ENCODE measurements at places on chromosomes 2 and 18.

DNA sequence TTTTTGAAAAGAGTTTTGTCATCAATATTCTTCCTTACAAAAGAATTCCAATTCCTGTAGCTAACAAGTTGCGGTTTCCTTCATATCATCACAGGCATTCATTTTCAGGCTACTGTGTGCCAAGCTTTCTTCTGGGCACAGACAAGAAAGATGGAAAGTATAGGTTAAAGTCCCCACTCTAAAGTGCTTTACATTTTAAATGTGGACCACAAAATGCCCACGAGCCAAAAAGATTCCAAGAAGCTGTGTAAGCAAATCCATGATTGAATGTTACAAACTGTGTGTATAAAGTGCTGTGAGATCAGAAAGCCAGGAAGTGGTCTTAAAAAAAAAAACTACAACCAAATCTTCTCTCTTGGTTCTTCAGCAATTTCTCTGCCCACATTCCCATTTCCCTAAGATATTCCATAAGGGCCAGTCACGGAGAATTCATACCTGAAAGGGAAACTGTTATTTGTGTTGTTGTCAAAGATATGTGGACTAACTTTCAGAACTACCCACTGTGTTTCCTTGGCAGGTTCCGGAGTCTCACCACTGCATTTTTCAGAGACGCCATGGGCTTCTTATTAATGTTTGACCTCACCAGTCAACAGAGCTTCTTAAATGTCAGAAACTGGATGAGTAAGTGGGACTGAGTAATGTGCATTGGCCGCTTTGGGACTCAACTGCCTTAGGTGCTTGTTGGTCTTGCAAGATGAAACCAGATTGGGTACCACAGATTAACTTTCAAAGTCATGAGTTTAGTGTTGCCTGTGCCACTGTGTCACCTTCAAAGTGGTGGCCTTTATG is 55.7 kb downstream of the RAB27B start:
- H3K27ac ChIP-seq, result no peak overlapping the region
- DNase-seq, result no peak
- no peaks in the 10 kb centered on the region for H3K27me3 ChIP-seq
- H3K4me1 ChIP-seq, result no peaks in the 10 kb centered on the region
- H3K36me3 ChIP-seq, result no peaks in the 10 kb centered on the region

DNA sequence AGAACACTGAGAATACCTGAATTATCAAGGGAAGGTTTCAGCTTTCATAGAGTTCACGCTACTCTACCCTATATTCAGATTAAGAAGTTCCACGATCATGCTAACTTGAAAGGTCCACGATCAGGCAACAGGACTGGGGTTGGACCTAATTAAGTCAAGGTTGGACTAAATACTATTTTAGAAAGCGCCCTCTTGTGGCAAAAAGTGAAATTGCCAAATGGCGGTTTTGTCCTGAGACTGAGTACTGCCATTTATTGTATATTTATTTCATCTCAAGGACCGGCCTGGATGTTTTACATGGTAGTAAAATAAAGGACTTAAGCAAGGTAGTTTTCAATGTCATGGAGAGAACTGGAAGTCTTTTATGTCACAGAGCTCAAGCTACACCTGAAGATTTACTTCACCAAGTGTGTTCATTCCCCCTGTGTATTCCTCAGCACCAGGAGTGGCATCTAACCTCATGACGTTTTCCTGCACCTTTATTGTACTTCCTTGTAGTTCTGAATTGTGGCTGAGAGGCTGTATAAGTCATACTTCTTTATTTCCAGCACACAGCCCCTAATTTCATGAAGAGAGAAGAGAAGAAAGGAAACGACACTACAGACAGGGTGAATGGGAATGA is 56.8 kb downstream of the SRD5A2 start:
- DNase-seq, result peak; percentile 45
- no peak overlapping the region for H3K4me3 ChIP-seq
- no peaks in the 10 kb centered on the region for H3K4me1 ChIP-seq
- H3K36me3 ChIP-seq, result no peaks in the 10 kb centered on the region
- H3K27me3 ChIP-seq, result peaks cover 64% of the 10 kb centered on the region
- no peak overlapping the region for H3K27ac ChIP-seq

- peaks cover 39% of the 10 kb centered on the region for H3K4me1 ChIP-seq
- H3K36me3 ChIP-seq, result peaks cover 16% of the 10 kb centered on the region
- H3K27ac ChIP-seq, result peak overlapping the region; percentile 93
- no peak for DNase-seq
- no peaks in the 10 kb centered on the region for H3K27me3 ChIP-seq
- peak overlapping the region; percentile 65 for H3K4me3 ChIP-seq
Observed at GRCh38 chr18:23963443-23964165, 51.0 kb upstream of the TTC39C start.

DNA sequence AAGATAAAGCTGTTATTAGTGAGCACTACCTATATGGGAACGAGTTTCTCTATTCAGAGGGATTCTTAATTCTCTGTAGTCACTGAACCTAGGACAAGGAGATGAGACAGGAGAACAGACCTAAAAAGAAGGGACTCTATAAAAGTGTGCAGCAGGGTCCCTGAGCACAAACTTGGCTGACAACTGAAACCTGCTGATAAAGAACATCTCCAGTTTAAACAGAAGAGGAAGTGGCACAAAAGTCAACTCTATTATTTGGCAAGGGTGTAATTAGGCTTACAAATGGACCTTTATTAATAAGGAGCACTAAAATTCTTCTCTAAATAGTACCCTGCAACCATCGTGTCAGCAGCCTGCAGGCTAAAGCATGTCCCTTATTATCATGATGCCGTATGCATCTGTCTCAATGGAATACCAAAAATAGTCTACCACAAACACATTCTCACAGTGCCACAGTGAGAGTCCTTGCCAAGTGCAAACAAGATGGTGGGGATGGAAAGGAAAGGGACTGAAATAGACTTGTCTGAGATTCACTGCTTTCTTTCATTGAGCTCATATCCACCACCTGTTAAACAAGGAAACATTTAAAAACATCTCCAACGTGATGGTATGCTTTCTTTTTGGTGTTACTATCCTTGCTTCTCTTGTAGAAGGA is 260.2 kb downstream of the INSIG2 start:
- H3K36me3 ChIP-seq, result no peaks in the 10 kb centered on the region
- H3K4me1 ChIP-seq, result no peaks in the 10 kb centered on the region
- peaks cover 59% of the 10 kb centered on the region for H3K27me3 ChIP-seq
- no peak for DNase-seq
- H3K27ac ChIP-seq, result no peak overlapping the region

DNA sequence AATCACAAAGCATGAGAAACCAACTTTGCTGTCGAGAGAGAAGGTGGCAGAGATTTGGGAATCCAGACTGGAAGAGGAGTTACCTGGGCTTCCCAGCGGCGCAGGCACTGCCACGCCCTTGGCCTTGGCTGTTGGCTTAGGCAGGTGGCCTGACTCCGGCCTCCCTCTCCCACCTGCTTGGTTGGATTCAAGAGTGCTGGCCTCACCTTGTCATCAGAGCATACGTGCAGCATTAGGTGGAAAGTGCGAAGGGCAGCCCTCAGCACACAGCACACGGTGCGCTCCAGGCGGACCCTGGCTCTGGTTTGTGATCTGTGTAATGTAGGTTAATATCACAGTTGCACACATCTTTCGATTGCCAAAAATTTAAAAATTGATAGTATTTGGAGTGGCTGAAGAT is 19.2 kb upstream of the ASB1 start:
- H3K36me3 ChIP-seq, result no peaks in the 10 kb centered on the region
- H3K27ac ChIP-seq, result no peak overlapping the region
- no peak overlapping the region for H3K4me3 ChIP-seq

DNA sequence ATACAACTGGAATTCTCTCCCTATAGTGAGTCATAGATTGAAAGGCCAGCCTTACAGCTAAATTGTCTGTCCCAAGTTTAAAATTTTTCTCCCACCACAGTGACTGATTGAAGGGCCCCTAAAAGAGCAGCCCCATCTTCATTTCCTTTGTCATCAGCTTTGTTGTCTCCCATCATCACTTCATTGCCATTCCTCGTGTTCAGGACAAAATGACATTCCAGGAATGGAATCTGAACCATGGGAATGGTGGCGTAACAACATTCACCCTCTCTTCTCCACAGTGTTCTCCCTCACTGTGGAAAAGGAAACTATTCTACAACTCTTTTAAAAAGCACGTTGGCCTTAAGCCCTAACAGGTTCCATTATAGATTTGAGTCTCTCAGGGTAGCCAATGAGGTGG is 52.1 kb downstream of the PSTPIP2 start:
- no peak overlapping the region for H3K4me3 ChIP-seq
- no peak overlapping the region for H3K27ac ChIP-seq
- DNase-seq, result no peak
- no peaks in the 10 kb centered on the region for H3K4me1 ChIP-seq

- H3K4me1 ChIP-seq, result no peaks in the 10 kb centered on the region
- peaks cover 43% of the 10 kb centered on the region for H3K27me3 ChIP-seq
- no peak for DNase-seq
- H3K36me3 ChIP-seq, result no peaks in the 10 kb centered on the region
- H3K4me3 ChIP-seq, result no peak overlapping the region
Observed at GRCh38 chr2:149068996-149069888, 30.7 kb downstream of the LYPD6B start.

- H3K4me1 ChIP-seq, result no peaks in the 10 kb centered on the region
- no peak for DNase-seq
- no peak overlapping the region for H3K4me3 ChIP-seq
- no peaks in the 10 kb centered on the region for H3K27me3 ChIP-seq
Observed at GRCh38 chr2:62099523-62100175, 96.3 kb upstream of the B3GNT2 start.

- DNase-seq, result no peak
- H3K4me1 ChIP-seq, result no peaks in the 10 kb centered on the region
- no peak overlapping the region for H3K4me3 ChIP-seq
- no peak overlapping the region for H3K27ac ChIP-seq
- no peaks in the 10 kb centered on the region for H3K36me3 ChIP-seq
Observed at GRCh38 chr2:113823716-113824595, 65.9 kb upstream of the ACTR3 start.

- peaks cover 58% of the 10 kb centered on the region for H3K27me3 ChIP-seq
- DNase-seq, result no peak
- peaks cover 6% of the 10 kb centered on the region for H3K4me1 ChIP-seq
- H3K36me3 ChIP-seq, result no peaks in the 10 kb centered on the region
Observed at GRCh38 chr2:127661949-127662510, 13.3 kb downstream of the LIMS2 start.

DNA sequence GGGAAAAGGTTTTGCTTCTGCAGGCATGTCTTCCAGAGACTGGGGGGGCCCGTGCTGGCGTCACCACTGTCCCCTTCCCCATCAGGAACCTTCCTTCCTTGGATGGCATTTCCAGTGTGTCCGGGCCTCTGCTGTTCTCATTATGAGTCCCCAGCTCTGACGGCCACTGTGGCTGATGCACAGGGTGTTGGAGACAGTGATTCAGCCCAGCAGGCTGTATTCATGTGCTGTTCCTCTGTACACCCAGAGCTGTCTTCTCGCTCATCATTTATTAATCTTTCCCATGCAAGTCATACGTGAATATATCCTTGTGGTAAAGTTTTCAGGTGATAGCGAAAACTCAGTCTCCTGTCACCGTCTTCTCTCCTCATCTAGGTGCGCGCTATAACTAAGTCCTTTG is 57.7 kb downstream of the ASAP2 start:
- H3K36me3 ChIP-seq, result no peaks in the 10 kb centered on the region
- peaks cover 5% of the 10 kb centered on the region for H3K4me1 ChIP-seq
- no peak overlapping the region for H3K27ac ChIP-seq
- peaks cover 14% of the 10 kb centered on the region for H3K27me3 ChIP-seq
- DNase-seq, result no peak

DNA sequence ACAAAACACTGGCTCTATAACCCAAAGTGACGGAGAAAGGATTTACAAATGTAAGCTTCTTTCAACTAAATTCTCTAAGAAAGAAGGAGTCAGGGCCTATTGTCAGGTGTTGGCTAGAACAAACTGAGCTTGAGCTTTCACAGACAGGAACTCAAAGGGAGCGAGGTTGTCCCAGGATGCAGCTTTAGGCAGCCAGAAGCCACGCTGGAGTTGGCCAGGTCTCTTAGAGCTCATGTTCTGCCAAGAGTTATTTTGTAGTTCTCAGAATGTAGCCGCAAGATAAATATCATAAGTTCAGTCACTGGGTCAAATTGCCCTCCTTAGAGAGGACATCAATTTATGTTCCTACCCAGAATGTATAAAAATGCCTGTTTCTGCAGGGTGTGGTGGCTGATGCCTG is 54.1 kb upstream of the GREB1L start:
- no peaks in the 10 kb centered on the region for H3K36me3 ChIP-seq
- H3K4me1 ChIP-seq, result no peaks in the 10 kb centered on the region
- peaks cover 35% of the 10 kb centered on the region for H3K27me3 ChIP-seq
- DNase-seq, result no peak

DNA sequence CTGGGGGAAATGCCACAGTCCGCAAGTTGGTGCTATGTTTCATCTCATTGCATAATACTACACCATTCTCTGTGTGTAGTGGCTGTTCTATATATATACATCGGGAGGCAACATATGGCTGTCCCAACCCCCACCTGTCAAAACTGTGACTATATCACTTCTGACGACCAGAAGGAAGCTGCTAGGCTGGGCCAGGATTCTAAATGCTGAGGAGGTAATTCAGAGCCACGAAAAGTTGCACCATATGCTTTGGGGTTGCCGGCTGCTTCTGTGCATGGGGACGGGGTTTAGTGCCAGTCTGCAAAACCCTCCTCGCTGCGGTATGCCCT is 117.3 kb downstream of the MSH2 start:
- H3K36me3 ChIP-seq, result no peaks in the 10 kb centered on the region
- DNase-seq, result no peak
- peaks cover 5% of the 10 kb centered on the region for H3K27me3 ChIP-seq
- peaks cover 8% of the 10 kb centered on the region for H3K4me1 ChIP-seq
- H3K4me3 ChIP-seq, result peak overlapping the region; percentile 92

- H3K27ac ChIP-seq, result peak overlapping the region; percentile 66
- H3K27me3 ChIP-seq, result no peaks in the 10 kb centered on the region
- peaks cover 32% of the 10 kb centered on the region for H3K4me1 ChIP-seq
- DNase-seq, result no peak
Observed at GRCh38 chr2:12554224-12555011, 162.3 kb upstream of the TRIB2 start.

DNA sequence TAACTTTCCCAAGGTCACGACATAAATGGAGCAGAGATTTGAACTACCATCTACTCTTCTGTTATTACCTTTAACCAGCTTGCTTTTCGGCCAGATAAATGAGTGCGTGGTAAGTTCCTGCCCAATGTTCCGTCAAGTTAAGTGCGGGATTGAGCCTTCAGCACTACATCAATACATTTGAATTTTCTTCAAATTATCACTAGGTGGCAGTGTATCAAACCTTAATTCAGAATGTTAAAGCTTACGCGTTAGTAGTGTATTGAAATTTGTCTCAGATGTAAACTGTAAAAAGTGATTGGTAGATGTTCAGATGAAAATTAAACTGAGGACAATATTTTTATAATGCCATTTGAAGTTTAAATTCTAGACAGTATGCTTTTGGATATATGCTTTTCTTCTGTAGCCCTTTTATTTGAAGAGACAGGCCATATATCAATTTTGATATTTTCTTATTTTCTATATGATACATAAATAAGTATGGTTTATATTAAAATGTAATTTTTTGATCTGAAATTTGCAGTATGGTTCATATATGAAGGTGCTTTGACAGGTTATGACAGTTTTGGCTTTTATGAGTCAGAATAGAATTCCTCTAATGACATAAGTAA is 681.3 kb downstream of the ADCYAP1 start:
- no peaks in the 10 kb centered on the region for H3K27me3 ChIP-seq
- DNase-seq, result no peak
- no peak overlapping the region for H3K27ac ChIP-seq
- no peaks in the 10 kb centered on the region for H3K36me3 ChIP-seq

Measured in effector memory CD8-positive, alpha-beta T cell (primary cell).